Ovary (tissue), 10 donors: ENCODE measurements at places on chromosomes 6 and 20.

DNA sequence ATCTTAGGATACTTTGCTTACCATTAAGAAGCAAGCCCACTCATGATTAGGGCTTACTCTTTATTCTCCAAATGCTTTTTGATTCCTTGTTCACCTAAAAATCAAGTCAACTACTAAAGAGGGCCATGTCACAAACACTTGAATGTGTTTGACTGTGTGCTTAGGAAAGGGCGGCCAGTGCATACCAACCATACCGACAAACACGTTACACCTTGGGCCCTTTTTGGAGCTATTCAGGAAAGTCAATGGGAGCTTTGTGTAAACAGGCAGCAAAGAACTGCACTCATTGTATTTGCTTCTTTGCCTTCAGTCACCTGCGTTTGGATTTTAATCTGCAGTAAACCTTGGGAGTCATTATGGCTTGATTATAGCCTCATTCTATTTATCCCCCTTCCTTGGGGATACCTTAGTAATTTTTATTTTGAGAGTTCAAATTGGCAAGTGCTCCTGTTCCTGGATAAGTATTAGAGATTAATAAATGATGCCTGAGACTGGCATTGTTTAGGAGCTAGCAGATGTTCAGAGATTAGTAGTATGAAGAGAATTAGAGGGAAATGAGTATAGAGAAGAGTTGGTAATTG lies 102.6 kb upstream of the HDGFL1 start:
- no peak for DNase-seq

- no peak for DNase-seq
These were observed 29.9 kb downstream of the HIVEP2 start for GRCh38 chr6:142914937-142915697.

DNA sequence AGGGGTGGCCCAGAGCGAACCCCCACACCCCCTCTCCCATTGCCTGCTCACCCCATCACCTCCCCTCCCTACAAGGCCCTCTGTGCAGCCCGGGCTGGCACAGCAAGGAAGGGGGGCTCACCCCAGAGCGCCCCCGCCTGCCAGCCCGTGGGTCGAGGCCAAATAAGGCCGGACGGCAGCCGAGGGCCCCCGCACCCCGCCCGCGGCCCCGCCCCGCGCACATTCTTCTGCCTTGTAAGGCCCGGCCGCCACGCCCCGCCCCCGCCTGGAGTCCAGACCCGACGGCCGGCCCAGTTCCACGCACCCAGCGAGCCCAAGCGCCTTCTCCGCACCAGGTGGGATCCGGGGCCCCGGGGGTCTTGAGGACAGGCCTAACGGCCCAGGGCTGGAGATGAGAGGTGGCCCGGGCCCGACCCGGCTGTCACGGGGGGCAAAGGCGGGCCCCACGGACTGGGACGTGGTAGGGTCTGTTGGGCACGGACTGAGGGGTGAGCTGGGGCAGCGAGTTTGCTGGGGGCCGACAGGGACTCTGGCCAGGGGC lies at the start of gene MYL9:
MYL9 (plus strand) TSS at position 293 of the 541 bp plus-strand sequence. CDS start 3,366 bp downstream, outside the sequence.
- DNase-seq, result peak; percentile 94

GRCh38 chr6:53320964-53321363 lies 27.8 kb downstream of the ELOVL5 start:
- DNase-seq, result no peak

- no peak for DNase-seq
These were observed 47.2 kb downstream of the BACH2 start for GRCh38 chr6:90249458-90249857.

DNA sequence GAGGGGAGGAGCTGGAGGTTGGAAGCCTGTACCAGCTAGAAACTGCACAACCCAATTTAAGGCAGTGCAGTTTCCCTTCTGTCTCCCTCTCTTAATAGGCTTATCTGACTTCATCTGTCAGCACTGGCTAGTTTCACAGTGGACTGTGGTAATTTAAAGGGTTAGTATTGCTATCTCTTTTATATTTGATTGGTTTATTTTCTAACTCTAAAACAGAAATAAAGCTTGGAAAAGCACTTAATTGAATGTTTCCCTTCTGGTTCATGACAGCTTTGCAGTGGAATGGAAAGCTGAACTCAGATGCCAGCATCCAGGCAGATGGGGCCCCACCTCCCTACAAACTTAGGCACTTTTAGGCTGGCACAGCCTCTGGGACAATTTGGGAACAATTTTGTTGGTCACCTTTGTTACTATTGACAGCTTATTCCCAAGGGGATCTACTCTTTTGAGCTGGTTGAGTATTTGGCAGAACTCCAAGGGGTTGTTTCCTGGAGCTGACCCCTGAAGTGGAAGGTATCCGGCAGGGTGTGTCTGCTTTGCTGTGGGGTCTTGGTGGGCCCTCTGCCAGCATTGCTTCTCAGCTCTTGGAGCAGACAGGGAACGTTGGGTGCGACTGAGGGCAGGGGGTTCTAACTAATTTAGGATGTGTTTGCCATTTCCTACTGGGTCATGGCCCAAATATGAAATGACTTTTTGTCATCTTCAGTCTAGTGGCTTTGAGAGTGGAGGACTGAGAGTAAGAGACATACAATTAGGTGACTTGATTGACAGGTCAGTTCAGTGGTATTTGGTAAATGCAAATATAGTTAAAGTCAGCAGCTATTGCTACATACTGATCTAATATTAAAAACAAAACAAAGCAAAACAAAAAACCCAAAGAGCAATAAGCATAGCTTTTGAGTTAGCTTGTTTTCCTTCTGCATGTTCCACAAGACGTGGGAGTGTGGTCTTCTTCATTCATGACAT lies 9.3 kb downstream of the SH3BGRL2 start:
- no peak for DNase-seq

- DNase-seq, result no peak
These were observed 104.1 kb downstream of the HDGFL1 start for GRCh38 chr6:22673474-22673873.

DNA sequence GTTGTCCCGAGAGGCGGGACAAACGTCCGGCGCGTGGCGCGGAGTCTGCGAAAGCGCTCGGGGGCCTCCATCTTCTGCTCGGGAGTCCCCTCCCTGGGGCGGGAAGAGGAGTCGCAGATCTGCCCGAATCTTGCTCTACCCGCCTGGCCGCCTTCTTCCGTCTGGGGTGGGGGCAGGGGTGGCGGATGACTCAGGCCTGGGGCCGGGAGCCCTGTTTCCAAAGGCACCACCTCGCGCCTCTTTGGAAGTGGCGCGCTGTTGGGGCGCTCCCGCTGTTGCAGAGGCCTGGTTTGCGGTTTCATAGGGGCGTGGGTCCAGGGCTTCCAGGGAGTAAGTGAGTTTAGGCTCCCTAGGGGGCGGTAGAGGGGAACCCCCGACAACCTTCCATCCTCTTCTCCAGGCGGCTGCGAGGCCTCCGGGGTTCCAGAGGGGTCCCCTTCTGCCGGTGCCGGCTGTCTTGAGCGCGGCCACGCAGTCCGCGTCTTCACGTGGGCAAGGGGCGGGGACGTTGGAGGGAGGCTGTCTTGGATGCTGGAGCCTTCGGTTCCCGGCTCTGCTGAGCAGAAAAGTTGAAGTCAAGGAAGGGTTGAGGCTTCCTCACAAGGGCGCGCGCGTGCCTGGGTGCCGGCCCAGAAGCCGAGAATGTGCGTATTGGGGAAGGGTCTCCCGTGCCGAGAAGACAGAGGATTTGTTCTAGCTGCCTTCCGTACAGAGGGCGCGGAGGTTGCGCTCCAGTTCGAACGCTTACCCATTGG lies 2.6 kb upstream of the TFAP2C start:
- DNase-seq, result no peak

GRCh38 chr20:13396022-13396421 lies 174.9 kb downstream of the ISM1 start:
- DNase-seq, result no peak

DNA sequence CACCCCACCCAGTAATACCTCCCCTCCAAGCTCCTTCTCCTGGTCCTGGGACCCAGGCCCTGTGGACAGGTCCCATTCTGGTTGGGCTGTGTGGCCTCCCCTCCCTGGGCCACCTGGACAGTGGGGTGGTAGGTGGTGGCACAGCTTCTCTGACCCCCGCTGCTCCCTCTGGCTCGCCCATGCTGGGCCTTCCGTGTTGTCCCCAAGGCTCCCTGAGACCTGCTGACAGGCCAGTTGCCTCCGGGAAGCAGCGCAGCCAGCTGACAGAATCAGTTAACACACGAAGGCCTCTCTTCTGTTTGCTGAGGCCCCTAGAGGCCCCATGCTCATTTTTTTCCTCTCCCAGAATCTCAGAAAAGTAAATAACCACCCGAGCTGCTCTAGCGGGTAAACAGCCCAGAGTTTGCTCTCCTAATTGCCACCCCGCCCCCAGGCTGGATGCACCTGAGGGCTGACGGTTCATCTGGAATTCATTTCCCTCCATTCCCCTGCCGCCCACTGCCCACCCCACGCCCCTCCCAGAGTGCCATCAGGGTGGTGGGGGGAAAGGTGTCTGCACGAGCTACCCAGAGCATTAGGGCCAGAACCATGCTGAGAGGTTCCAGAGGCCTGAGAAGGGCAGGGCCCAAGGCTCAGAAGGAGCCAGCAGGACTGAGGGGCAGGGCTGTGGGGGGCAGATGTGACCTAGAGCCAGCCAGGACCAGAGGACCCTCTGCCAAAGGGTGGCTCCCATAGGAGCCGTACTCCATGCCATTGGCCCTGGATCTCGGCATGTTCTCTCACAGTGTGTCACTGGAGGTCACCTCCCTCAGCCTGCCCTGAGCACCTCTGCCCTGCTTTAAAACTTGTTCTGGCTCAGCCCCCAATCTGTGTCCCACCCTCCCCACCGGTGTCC lies 157.5 kb downstream of the GRM4 start:
- no peak for DNase-seq

GRCh38 chr6:119736296-119737021 lies 386.9 kb upstream of the MAN1A1 start:
- DNase-seq, result no peak

- DNase-seq, result peak; percentile 79
These were observed 5.3 kb upstream of the FOXC1 start for GRCh38 chr6:1604158-1605003.

GRCh38 chr6:161396539-161396938 lies 122.7 kb upstream of the AGPAT4 start:
- DNase-seq, result no peak

DNA sequence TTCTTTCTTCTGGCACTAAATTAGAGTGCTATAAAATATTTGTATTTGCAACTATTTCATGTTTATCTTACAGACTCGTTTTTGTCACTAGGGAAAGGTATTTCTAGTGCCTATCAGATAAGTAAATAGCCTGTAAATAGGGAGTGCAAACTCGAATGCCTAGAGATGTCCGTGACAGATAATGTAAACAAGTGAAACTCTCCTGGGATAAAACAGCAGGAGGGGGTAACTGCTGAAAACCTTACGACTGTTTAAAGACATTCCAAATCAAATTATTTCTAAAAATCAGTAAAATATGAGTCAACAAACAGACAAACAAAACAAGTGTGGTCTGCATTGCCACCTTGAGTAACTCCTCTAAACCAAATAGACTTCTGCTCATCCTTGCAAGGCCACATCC lies 932.1 kb downstream of the EYS start:
- DNase-seq, result no peak

GRCh38 chr6:67200626-67201403 lies 1434.3 kb upstream of the ADGRB3 start:
- no peak for DNase-seq

GRCh38 chr6:2353412-2354137 lies 108.2 kb upstream of the GMDS start:
- DNase-seq, result peak; percentile 75

DNA sequence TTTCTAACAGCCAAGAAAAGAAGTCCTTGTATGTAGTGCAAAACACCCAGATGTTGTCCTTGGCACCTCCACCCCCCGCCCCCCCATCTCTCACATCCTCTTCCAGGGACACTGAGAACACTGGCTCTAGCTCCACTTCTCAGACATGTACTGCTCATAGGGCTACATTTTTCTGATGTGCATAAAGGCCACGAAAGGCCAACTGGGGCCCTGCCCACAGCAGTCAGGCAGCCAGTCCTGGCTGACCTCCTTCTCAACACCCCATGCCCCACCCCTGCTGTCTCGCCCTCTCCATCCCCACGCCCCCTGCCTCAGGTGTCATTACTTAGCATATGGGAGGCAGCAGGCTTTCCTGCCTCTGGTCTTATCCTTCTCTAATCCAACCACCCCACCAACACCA lies 11.3 kb downstream of the GABRR1 start:
- DNase-seq, result no peak

DNA sequence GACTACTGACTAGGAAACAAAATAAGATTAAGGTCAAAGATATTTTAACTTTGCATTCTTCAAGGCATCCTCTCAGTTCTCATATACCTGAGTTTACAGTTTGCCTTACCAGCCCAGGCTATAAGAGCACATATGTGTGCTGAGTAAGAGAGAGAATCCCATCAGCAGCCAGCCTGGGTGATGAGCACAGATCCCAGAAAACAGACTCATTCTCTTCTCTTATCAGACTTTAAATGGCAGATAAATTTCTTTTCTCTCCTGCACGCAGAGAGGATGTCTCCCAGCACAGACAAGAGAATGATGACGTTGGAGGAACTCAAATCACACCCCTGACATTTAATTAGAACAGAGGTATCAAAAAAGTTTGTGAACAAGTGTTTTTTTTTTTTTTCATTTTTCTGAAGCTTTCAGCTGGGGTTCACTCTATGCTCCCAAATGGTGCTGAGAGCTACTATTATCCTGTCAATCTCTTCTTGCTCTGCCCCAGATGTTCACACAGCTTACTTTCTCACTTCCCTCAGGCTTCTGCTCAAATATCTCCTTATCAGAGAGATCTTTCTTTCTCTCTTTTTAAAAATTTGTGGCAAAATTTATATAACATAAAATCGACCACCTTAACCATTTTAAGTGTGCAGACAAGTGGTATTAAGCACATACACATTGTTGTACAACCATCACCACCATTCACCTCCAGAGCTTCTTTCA lies 22.4 kb upstream of the HACE1 start:
- no peak for DNase-seq

DNA sequence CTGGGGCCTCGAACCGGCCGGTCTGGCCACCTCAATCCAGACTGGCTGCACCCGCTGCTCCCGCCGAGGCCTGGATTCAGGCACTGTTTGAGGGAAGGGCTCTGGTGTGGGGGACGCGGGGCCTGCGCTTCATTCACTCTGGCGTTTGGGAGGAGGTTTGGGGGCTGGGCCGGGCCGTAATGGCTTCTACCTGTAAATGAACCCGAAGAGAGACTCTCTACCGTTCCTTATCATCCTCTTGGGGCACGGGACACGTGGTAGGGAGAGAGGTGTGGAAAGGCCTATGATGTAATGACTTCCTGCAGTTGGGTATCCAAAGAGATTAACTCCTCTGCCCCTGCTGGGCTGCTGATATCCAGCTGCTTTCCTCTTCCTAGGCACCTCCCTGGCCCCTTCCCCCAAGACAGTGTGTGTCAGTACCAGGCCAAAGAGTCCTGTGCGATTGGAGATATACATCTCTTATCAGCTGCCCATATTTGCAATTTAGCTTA lies 1.8 kb downstream of the FOXO3 start:
- peak; percentile 83 for DNase-seq

DNA sequence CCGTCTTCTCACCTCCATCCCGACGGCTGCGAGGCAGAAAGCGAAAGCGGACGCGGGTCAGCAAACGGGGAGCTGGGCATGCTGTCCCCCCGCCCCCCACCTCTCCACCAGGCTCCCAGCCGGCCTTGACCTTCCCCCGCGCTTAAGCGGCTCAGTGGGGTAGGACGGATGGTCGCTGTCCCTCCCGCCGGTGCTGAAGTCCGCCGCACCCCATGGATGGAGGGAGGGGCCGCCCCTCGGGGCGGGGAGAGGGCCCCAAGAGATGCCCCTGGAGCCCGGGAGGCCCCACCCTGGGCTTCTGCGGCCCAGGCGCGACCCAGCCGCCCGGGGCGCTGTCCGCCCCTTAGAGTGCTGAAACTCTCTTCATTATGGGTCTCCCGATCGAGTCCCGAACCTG lies at the start of gene KCNB1:
KCNB1 (minus strand) TSS at position 48 of the 397 bp plus-strand sequence. CDS start 188 bp downstream, outside the sequence.
- peak; percentile 66 for DNase-seq

GRCh38 chr6:33602180-33602579 lies 18.9 kb upstream of the ITPR3 start:
- DNase-seq, result no peak

- DNase-seq, result no peak
These were observed 7.6 kb upstream of the HIVEP2 start for GRCh38 chr6:142952614-142953013.
